Uterus (tissue), 4 donors: ENCODE measurements at places on chromosomes 5 and 9.

DNA sequence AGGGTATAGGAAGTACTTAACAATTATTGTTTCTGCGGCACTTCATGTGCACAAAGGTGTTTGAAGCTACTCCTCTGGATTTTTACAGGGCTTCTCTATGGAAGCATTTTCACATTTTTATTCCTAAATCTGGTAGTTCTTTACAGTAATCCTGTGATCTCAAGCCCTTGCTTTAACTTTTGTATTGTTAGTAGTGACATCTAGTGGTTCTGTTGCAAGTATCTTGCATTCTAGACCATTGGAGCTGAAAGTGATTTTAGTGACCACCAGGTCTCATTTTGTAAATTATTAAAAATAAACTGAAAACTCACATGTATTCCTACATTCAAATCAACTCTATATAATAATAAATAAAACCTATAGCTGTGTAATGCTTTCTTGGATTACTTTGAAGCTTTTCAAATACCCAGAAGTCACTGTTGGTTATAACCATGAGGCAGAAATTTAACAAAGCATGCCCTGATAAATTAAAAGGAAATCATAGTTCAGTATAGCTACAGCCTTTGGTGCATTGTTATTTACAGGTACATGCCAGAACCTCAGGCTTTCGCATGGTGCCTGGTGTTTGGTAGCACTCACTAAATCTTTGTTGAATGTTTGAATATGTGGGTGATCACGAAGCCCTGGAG is 18.9 kb downstream of the RPS23 start:
- no peak for DNase-seq

DNA sequence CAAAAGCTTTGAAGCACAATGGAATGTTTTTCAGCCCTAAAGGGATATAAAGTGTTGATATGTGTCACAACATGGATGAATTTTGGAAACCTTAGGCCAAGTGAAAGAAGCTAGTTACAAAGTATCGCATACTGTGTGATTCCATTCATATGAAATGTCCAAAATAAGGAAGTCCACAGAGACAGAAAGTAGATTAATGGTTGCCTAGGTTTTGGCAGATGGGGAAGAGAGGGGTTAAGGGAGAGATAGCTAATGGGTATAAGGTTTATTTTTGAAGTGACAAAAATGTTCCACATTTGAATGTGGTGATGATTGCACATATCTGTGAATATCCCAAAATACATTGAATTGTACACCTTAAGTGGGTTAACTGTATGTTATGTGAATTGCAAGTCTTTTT is 57.5 kb upstream of the MCCC2 start:
- no peak for DNase-seq

DNA sequence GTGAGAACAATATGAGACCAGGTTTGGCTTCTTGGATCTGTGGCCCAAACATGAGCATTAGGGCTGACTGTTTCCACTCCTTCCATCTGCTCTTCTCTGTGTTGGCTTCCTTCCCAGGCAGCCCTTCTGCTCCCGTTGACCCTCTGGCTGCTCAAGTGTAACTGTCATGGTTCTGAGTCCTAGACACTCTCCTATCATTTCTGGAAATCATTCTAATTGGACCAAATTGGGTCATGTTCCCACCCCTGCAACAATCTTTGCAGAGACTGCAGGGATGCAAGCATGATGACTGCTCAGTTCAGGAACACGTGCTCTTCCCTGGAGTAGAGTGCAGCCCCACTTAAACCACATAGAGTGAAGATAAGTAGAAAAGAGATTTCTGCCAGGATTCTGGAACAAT is 741.4 kb downstream of the TAF11L14 start:
- DNase-seq = no peak

DNA sequence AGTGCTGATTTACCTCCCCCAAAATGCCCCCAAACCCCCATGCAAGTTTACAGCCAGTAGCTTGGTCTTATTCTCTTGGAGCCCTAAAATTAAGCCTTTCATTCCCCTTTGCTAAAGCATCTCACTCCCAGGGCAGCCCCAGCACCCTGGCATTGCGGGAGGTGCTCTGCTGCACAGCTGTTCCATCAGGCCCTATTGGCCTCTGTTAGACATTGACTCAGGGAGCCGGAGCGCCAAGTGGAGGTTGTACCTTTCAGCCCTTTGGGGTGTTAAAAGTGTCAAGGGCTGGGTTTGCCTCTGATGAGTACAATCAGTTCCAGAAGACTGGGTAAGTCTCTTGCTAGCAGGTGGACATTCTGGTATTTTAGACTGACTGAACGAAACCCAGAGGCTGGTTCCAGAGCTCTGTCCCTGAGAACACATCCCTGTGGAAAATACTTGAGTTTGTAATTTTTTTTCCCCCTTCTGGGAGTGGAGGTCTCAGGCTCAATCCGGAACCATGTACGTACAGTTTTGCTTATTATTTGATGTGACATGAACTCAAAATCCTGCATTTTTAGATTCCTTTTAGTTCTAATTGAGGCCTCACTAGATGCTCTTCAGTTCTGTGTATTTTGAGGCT is 102.4 kb downstream of the UBE2R2 start:
- no peak for DNase-seq

DNA sequence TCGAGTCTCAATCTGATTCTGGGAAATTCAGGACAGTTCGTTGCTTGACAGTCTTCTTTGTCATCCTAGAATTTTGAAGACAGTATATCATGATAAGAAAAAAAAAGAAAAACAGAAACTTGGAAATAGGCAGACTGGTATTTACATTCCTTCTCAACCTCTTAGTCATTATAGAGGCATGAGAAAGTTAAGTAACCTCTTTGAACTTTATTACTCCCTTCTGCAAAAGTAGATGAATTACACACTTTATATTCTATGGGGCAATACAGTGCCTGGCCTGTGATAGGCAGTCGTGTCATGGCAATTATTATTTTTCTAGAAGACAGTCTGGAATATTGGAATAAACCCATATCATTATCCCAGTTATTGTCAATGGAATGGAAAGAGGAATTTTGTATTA is 828.9 kb downstream of the TLR4 start:
- DNase-seq = no peak

DNA sequence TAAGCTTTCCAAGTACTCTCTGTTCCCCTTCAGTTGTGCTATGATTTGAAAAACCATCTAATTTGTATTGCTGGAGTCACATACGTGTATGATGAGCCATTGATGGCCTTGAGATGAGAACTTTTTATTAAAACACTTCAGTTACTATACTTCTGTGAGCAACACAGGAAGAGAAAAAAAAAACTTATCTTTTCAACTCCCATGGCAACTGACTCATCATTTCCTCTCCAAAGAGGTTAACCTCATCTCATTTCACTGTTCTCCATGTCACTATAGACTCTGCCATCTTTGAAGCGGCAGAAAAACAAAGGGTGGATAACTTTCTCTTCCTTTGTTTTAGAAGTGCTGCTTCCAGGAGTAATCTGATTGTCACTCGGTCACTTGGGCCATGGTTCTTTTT is 104.3 kb upstream of the PCSK1 start:
- no peak for DNase-seq
